T-helper 9 cell (primary cell): ENCODE measurements at places on chromosomes 2 and 18.

GRCh38 chr2:130385709-130386108, 29.9 kb downstream of the PTPN18 start:
- DNase-seq, result no peak

GRCh38 chr2:143935482-143935752, 584.5 kb downstream of the ZEB2 start:
- DNase-seq, result no peak

GRCh38 chr2:195595825-195596224, 61.2 kb upstream of the SLC39A10 start:
- no peak for DNase-seq

GRCh38 chr2:134226601-134227000, 27.3 kb upstream of the MGAT5 start:
- no peak for DNase-seq

DNA sequence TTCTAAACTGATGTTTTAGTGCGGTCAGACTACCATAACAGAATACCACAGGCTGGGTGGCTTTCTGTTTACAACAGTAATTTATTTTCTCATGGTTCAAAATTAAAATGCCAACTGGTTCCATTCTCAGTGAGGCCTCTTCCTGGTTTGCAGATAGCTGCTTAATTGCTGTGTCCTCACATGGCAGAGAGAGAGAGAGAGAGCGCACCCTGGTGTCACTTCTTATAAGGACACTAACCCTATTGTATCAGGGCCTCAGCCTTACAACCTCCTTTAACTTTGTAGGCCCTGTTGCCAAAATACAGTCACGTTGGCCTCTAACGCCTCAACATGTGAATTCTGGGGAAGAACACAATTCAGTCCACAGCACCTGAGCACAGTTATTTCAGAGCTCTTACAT, 37.5 kb upstream of the ZNF385B start:
- DNase-seq, result no peak

GRCh38 chr2:174761837-174762236, 2.4 kb downstream of the CHRNA1 start:
- DNase-seq, result no peak

DNA sequence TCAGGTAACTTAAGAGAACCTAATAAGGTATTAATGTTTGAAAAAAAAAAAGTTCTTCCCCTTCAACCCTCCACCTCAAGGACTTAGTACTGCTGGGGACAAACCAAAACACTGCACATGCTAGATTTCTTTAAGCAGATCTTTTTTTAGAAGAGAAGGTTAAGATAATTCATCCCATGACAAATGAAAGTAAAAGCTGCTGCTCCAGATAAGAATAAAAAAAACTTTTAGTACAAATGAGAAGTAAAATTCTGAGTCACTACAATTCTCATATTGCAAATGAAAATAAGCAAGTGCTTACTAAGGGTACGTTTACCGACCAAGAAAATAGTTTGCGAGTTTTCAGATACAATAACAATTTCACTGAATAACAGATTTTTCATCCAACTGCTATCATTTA, 8.9 kb downstream of the STAM2 start:
- DNase-seq, result no peak

DNA sequence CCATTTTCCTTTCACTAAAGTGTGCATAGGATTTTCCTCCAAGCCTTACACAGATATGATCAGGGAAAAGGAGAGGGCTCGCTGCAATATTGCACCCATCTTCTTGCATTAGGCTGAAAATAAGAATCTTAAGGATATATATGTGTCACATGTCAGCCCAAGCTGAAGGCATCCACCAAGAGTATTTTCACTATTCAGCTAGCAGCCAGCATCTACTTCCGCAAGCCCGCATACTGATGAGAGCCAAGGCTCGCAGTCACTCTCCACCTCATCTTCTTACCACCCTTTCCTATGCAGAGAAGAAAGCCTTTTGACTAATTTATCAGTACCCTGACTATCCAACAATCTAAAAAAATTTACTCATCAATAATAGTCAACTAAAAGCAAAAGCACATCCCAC, 6.1 kb downstream of the TMEM163 start:
- DNase-seq, result no peak

DNA sequence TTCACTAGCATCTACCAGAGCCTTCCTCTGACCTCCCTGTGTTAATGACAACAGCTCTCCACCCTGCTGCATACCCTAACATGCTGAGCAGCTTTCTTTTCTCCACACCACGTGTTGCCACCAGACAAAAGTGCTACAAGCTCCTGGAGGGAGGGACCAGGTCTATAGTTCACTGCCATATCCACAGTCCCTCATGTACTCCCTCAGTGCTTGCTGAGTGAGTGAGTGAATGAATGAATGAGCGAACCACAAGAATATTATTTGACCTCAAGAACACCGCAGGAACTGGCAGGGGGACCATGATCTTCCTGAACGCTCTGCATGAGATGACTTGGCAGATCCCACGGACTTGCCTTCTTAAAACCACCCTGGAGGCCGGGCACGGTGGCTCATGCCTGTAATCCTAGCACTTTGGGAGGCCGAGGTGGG, 47.4 kb upstream of the CAB39 start:
- no peak for DNase-seq

DNA sequence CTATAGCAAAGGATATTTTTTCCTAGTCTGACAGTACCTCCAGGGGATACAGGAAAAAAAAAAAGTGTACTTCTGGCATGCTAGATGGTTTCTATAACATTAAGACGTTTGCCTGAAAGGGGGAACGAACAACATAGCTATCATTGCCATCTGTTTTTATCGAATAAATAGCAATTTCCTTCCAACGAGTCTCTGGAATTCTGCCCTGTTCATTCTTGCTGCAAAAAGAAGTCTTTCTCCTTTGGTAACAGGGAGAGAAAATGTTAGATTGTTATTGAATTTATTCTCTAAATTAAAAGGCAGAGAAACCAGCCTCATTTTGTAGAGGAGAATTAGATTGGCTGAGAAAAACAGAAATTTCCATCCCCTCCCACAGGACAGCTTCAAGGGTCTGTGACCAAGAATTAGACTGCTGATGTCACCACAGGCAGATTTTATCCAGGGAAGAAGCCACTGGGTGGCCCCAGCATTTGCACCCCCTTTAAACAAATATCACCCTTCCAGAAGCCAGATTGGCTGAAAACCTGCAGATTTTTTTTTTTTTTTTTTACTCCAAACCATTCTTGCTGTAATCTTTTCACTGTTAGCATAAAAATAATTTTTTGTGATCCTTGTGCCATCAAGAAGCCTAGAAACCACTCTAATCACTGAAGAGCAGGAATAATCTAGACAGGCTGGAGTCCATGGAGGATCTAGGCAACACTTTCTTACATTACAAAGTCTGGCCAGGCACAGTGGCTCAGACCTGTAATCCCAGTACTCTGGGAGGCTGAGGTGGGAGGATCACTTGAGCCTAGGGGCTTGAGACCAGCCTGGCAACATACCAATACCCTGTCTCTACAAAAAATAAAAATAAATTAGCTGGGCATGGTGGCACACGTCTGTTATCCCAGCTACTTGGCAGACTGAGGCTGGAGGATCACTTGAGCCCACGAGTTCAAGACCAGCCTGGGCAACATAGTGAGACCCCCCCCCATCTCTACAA, 12.0 kb downstream of the WDFY1 start:
- no peak for DNase-seq

DNA sequence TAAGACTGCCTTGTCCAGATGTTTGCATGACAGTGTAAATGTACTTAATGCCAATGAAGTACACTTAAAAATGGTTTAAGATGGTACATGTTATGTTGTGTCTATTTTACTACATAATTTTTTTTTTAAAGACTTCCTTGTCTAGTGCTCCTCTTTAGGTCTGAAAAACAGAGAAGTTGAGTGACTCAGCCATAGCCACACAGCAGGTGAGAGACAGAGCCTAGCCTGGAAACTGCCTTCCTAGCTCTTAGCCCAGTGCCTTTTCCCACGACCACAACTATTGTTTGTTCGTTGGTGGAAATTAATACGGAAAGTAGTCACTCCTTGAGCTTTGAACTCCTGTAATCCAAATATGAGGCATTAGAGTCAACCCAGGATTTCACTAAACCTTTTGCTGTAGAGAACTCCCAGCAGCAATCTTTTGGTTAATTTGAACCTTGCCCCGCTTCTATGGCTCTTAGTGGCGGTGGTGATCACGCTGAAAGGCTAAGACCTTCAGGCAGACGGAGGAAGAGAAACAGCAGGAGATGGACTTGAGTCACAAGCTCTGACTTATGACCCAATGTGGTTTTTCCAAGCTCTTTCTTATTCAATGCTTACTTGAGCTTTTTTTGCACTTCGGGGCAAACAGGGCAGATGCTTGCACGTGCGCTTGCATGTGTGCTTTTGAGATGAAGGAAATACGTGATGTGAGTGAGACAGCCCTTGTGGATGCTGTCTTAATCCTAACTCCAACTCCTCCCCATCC, 21.2 kb downstream of the TRIB2 start:
- DNase-seq, result no peak

DNA sequence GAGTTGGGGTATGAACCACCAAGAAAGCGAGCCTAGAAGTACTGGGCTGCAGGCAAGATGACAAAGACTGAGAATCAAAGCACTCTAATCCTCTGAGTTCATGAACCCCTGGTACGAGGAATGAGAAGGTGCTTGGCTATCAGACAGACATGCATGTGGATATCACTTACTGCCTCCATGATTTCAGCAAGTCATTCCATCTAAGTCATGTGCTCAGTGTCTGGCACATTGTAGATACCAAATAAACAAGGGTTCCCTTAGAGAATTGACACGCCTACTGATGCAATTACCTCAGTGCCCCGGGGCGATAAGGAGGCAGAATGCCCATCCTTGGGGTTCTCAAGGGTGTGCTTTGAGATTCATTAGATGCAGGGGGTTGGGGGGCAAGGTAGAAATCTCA, 125.6 kb upstream of the PKDCC start:
- no peak for DNase-seq

GRCh38 chr18:3623769-3624545, 174.0 kb downstream of the TGIF1 start:
- no peak for DNase-seq

DNA sequence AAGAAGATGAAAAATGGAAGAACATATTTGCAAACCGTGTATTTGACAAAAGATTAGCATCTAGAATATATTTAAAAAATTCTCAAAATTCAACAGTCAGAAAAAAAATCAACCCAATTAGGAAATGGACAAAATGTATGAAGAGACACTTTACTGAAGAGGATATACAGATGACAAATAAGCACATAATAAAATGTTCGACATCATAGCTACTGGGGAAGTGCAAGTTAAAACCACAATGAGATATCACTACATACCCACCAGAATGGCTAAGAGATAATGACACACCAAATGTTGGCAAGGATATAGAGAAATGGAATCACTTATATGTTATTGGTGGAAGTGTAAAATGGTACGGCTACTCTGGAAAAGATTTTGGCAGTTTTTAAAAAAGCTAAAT, 11.7 kb upstream of the NUP35 start:
- DNase-seq, result no peak

- DNase-seq, result no peak
These were observed 179.3 kb downstream of the GLI2 start for GRCh38 chr2:120914839-120915521.

DNA sequence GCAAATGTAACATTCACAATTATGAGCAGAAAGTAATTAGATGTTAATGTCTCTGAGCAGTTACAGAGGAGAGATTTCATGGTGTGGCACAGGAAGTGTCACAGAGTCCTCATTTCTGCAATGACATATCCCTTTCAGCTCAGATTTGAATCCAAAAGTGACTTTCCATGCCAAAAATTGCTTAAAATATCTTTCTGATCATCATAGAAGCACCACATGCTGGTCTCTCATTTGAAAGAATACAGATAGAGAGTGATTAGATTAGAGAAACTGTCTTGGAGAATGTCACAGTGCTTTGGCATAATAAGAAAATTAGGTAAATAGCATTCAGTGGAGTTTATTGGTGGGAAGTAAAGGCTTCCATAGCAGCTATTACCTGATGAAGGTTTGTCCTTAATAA, 383.4 kb upstream of the CDH2 start:
- DNase-seq, result no peak

DNA sequence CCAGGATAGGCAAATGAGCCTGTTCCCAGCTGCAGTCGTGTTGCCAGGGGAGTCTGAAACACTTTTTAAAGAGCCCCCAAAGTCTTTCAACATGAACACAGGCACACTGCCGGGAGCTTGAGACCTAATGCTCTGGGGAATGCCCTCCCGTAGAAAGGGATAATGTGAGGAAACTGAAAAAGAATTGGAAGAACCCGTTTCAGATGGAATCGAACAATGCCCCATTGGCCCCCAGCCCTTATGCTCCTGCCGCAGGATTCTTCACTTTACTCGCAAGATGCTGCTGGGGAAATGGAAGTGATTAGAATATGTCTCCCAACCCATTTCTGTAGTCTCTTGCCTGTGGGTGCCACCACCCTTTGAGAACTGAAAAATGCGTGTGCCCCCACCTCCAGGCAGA, 136.3 kb upstream of the GATA6 start:
- no peak for DNase-seq

DNA sequence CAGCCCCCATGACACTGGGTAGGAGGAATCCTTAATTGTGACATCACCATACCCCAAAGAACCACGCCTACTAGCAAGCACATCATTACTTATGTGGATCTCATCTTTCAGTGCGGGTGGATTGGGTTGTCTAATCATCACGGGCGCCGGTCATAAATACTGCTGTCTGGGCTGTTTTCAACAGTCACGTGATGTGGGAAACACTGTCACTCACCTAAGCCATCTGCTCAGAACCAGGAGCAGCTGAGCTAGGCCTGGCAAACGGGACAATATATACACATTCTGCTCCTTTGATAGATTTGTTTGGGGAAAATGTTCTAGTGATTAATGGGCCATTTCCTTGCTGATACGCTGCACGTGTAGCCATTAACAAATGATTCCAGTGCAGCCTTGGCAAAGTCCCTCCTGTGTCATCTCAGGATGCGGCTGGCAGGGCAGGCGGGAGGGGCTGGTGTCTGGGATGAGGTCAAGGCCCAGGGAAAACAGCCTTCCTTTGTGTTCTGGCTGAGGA, 145.9 kb upstream of the COPS8 start:
- no peak for DNase-seq

- no peak for DNase-seq
These were observed 7.7 kb downstream of the TSHZ1 start for GRCh38 chr18:75218065-75218923.

- no peak for DNase-seq
These were observed 183.0 kb downstream of the PHLPP1 start for GRCh38 chr18:62898359-62898758.
